ENCODE measurements at places on chromosomes 16 and 17.

DNA sequence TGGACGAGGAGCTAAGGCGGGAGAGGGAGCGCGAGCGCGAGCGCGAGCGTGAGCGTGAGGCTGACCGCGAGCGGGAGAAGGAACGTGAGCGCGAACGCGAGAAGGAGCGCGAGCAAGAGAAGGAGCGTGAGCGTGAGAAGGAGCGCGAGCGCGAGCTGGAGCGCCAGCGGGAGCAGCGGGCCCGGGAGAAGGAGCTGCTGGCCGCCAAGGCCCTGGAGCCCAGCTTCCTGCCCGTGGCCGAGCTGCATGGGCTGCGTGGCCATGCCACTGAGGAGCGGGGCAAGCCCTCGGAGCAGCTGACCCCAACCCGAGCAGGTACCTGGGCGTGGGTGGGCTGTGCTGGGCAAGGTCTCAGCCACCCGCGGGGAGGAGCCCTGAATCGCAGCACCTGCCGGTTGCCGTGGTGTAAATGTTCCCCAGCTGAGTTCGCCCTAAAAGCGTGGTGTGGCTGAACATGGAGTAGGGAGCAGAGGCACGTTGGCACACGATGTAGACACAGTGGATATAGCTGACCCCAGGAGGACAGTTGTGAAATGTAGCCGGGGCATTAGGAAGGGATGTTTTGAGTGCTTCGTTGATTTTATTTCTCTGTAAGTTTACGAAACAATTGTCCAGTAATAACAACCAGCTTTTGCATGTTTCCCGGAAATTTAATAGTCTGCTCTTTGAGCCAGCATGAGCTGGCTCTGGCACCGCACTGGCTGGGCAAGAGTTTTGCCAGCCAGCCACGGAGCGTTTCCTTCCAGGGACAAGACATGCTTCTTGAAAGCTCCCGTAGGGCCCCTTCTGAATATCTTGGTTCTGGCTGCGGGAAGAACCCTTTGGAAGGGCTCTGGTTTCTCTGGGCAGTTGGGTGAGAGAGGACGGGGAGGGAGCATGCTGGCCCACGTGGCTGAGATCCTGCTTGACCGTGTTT is 32.1 kb downstream of the GINS2 start:
- DNase-seq = no peak

- DNase-seq = no peak
Measured at GRCh38 chr16:17392127-17392856, 78.5 kb downstream of the XYLT1 start.

DNA sequence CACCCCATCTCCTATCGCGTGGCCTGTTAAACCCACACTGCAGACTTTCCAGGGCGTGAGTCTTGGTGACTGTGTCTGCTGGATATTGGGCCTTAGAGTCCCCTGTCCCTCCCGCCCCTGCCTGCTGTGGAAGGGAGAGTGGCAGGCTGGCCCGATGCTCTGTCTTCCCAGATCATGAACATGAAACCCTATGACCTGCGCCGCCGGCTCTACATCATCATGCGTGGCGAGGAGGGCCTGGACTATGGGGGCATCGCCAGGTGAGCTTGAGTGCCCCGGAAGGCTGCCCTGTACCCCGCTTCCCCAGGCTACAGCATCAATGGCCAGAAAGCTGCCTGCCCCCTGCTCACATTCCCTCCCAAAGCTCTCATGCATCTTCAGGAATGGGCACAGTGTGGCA is 19.5 kb upstream of the CLEC18A start:
- no peak for DNase-seq

GRCh38 chr16:64144617-64145016 is 977.2 kb downstream of the CDH11 start:
- DNase-seq = no peak
